ENCODE measurements at places on chromosomes 1 and 21.

- no peak for DNase-seq
Measured at GRCh38 chr1:223259462-223259861, 104.5 kb downstream of the SUSD4 start.

DNA sequence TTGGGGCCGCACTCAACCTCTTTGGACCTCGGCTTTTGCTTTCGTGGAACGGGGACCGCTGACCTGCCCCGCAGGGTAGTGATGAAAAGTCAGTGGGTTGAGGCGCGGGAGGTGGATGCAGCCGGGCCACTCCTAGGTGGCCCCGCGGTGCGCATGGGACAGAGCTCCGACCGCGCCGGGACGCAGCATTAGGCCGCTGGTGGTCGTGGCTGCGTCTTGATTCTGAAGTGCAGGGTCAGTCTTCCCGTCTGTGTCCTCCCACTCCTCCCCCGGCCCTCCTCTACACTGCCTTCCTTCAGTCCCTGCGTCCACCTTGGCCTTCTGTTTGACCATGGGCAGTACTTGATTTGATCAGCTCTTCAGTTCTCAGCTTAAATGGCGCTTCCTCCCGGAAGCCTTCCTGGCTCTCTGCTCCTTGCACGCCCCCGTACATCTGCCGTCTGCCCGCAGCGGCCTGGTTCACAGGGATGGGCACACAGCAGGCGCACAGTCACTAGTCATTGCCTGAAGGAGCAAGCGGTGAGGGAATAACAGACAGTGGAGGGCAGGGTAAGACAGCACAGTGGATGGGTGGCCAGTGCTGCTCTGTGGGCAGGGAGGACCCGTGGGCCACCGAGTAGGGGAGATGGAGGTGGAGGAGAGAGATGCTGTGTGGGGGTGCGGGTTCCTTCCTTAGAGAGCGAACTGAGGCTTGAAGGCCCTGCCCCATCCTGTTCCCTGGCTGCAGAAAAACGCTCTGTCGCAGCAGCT lies 633 bp downstream of the THEMIS2 start:
- no peak for DNase-seq

DNA sequence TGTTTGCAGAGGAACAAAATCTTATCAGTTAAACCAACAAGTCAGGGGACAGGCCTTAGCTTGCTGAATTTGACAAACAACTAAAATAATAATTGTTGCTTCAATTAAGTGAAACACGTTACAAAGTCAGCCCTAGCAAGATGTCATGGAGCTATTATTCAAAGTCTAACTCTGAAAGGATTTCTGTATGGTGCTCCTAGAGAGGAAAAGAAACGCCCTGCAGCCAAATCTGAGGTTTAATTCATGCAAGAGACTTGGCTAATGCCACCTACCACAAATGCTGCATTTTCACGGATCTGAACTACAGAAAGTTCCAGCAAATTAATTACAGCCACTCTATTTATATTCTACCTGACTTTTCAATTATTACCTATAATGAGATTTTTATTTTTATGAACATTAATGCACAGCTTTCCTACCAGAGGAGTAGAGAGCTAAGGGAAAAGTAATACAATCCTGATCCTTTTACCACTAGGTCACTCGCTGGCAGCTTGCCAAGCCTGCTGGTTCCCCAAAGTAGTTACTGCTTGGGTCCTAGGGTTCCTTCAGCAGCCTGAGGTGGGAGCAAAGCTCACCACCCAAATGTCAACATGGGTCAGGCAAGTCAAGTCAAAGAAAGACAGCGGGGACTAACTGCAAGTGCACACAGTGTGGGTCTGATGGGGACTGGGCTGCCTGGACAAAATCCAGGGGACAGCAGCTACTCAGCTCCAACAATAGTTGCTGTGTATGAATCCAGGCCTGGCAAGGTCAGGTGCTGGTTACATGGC lies 8.5 kb downstream of the COLGALT2 start:
- DNase-seq = no peak

GRCh38 chr1:245294020-245294419 lies 139.2 kb downstream of the KIF26B start:
- no peak for DNase-seq

GRCh38 chr1:31335007-31335406 lies 37.9 kb downstream of the FABP3 start:
- DNase-seq = peak; percentile 20
